ENCODE measurements at places on chromosomes 12 and 14.

DNA sequence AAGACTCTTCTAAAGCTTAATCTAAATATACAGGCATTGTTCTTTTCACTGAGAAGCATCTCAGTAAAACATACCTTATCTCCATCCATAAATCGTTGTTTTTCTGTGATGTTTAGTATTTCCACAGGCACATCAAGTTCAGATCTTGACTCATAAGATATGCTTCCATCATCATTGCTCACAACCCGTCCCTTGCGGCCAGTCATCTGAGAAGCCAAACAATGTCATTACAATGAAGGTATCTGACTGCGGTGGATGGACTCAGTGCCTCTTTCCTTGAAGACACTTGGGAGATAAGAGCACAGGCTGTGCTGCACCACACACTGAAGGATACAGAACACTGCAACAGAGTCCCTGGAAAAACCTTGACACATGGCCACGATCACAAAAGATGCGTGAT, 44.8 kb downstream of the SBNO1 start:
- no peak for DNase-seq

DNA sequence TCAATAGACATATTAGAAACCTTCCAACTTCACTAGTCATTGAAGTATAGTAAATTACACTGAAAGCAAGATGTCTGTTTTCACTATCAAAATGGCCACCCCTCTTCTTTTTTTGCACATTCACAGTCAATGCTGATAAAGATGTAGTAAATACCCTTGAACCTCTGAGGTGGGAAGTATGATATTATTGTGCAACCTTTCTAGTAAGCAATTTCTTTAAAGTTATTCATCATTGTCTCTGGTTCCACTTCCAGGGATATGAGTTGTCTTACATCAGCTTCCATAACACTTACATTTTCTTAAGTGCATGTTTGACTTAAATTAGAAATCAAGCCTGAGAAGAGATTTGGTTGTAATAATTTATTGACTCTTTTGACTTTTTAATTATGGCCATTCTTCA, 453.9 kb upstream of the MGAT4C start:
- no peak for DNase-seq

- DNase-seq, result no peak
These were observed 15.9 kb downstream of the PRKAB1 start for GRCh38 chr12:119683816-119684215.

GRCh38 chr12:67459173-67459572, 189.4 kb upstream of the DYRK2 start:
- no peak for DNase-seq

GRCh38 chr12:103748002-103748401, 93.0 kb downstream of the NT5DC3 start:
- DNase-seq, result no peak

- no peak for DNase-seq
These were observed 41.5 kb downstream of the KCTD10 start for GRCh38 chr12:109435428-109436187.

DNA sequence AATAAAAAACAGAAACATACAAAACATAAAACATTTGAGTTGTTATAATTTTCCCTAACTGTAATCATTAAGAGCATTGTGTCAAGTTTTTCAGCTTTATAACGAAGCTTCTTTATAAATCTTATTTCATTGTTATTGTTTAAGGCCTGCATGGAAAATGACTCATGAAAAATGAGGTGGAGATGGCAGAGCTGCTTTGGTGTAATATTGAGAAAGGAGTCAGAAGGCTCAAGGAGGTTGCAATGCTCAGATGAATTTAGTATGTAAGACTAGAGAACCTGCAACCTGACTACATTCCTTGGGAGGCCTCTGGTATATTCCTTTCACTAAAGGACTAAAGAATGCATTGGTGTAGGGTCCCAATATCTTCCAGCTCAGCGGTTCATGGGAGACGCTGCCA, 61.5 kb downstream of the TMEM30B start:
- no peak for DNase-seq

DNA sequence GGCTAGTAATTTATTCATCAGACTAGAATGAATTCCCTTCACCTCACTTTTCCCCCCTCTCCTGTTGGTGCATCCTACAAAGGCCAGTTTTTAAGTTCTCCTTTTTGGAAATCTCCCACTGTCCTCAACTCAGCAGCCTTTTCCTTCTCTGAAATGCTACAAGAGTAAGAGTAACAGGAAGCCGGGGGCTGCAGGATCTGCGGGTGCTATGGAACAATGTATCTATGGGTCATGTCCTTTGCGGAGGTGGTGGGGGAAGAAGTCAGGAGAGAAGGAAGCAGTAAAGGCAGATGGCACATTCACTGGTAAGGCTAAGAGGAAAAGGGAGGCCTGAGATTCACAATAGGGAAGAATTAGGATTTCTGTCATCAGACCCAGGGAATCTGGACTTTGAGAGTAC, 22.2 kb upstream of the TESC start:
- DNase-seq, result no peak

GRCh38 chr12:116126610-116127009, 150.9 kb downstream of the MED13L start:
- no peak for DNase-seq

- DNase-seq, result no peak
These were observed 57.0 kb upstream of the FKBP4 start for GRCh38 chr12:2737656-2738241.

DNA sequence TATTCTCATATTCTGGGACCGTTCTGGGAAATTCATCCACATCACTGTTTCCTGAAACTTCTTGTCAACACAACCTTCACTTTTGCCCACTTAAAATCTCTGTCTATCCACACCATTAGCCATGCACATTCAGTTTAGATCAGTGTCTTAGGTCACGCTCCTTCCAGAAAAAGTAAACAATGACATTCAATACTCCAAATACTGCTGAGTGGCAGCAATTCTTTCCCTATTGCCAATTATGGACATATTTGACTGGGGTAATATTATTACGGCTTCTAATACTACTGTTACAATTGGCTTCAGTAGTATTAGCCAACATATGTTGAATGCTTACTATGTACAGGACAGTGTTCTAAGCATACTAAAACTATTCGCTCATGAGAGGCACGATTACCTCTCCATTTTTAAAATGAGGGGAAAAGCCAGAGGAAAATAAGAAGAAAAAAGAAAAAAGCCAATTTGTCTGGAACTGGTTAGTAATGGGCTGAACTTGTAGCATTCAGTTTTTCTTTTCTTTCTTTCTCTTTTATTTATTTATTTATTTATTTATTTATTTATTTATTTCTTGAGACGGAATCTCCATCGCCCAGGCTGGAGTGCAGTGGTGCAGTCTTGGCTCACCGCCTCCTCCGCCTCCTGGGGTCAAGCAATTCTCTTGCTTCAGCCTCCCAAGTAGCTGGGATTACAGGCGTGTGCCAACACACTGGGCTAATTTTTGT, 23.4 kb downstream of the LTBR start:
- no peak for DNase-seq

DNA sequence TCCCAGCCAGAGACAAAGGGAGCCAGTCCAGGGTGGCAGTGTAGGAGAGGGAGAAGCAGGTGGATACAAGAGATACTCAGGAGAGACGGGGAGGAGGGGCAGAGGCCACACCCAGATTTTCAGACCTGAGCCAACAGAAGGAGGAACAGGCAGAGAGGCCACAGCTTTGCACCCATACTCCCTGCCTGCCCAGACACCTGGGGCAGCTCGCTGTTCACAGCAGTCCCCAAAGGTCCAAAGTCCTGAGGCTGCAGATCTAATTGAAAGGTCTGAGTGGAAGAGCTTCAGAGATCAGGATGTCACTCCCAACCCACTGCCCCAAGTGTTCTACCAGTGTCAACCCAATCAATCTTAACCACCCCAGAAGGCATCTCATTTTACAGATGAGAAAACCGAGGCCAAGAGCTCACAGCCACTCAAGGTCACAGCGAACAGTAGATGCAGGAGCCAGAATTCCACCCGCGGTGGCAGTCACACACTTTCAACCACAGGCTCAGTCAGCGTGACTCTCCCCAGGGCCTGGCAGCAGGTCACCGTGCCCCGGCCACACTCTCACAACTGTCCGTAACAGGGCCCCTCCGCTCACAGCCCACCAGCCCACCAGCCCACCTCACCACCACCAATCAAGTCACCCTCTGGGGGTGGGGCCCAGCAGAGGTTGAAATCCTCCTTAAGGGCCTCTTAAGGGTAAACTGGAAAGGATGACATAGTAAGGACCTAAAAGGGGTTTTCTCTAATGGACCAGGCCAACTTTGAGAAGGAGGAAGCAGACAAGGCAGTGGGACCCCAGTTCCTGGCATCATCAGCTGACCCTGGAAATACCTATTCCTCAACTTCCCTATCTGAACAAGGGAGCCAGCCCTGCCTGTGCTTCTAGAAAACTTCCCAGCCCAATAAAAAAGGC, 33.3 kb downstream of the ACTN1 start:
- DNase-seq, result no peak

GRCh38 chr14:93974833-93975232, 1.5 kb downstream of the ASB2 start:
- DNase-seq, result no peak

DNA sequence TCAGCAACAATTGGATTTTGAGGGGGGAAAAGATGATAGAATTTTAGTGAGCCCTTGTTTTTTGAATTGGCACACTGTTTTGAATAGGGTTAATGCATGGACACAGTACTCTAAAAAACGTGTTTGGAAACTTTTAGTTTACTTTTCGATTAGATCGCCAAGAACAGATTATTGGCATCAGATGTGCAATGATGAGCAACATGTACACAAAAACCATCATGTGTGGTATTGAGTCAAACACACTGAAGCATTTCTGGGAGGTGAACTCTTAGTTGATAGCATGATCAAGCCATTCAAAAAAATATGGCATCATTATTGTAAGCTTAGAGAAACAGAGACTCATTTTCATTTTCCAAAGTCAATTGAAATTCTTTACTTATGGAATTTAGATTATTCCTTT, 329.2 kb downstream of the ADAMTS20 start:
- no peak for DNase-seq

- DNase-seq, result no peak
These were observed 65.4 kb downstream of the ERC1 start for GRCh38 chr12:1056390-1056789.

DNA sequence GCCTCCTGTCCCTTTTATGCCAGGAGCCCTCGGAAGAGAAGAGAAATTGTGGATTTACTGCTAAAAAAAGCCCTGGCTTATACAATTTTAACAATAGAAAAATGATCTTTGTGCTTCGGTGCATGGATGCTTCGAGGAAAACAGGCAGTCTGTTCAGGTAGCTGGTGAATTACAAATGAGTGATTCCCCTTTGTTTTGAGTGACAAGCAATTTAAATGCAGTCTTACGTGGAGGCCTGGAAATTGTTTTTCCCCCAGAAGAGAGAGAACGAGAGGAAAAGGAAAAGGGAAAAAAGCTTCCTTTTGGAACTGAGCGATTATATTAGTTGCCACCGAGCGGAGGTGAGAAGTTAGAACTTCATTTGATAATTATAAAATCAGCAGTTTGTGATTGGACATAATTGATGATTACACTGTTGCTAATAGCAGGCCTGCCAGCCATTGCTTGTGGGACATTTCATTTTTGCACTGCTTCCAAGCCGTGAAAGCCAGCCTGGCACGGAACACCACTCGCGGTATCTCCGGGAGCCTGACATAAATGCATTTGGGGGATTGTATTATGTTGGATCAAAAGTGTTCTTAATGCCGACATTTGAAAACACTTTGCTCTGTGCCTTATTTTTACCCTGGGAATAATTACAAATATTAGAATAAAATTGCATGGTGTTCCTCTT, 117.7 kb downstream of the PHETA1 start:
- DNase-seq, result no peak

GRCh38 chr12:102202556-102202955, 4.9 kb upstream of the PMCH start:
- DNase-seq, result no peak

- DNase-seq, result no peak
These were observed 647 bp upstream of the SIX1 start for GRCh38 chr14:60649875-60650372.

- DNase-seq, result no peak
These were observed 27.6 kb upstream of the KCNMB4 start for GRCh38 chr12:70338531-70338930.

GRCh38 chr12:14923944-14924343, 14.4 kb downstream of the ERP27 start:
- no peak for DNase-seq

DNA sequence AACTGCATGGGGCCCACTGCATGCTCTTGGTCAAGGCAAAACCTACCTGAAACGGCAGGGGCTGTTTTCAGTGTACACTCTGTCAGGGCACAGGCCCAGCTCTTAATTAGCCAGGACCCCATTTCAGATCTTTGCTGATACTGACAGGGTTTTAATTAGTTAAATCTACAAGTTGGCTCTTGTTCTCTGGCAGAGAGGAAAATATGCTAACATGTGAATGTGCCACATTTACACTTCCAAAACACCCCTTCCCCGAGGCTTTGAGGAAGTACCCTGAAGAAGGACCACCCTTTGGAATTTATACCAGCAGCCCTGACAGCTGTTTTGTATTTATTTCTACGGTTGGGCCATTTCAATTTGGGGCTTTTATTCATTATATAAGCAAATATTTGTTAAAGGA, 66.3 kb downstream of the OTX2 start:
- no peak for DNase-seq

DNA sequence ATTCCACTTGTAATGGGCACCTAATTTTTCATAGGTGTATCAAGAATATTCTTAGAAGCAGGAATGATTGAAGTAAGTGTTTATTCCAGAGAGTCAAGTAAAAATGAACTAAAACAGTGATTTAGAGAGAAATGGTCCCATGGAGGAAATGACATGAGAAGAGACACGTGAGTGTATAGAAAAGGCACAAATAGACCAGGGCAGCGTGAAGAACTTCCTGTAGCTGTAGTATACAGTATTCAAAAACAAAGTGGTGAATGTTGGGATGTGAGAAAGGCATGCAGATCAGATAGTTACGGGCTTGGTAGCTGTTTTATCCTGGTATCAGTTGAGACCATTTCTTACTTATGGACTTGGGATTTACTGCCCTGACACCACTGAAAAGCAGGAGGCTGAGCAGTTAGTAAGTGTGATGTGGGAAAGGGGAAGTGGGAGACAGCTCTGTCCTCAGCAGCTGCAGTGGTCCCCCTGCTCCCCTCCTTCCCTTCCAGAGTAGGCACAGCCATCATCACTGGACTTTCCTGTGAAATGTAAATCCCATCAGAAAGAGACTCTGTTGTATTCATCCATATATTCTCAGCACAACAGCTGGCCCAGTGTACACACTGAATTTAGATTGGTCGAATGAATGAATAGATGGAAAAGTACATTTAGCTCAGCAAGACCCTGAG, 16.8 kb upstream of the TESPA1 start:
- DNase-seq, result no peak

- no peak for DNase-seq
These were observed 266.3 kb upstream of the PRKD1 start for GRCh38 chr14:30193845-30194501.

- no peak for DNase-seq
These were observed 29.0 kb downstream of the ADGRD1 start for GRCh38 chr12:130982565-130983225.

DNA sequence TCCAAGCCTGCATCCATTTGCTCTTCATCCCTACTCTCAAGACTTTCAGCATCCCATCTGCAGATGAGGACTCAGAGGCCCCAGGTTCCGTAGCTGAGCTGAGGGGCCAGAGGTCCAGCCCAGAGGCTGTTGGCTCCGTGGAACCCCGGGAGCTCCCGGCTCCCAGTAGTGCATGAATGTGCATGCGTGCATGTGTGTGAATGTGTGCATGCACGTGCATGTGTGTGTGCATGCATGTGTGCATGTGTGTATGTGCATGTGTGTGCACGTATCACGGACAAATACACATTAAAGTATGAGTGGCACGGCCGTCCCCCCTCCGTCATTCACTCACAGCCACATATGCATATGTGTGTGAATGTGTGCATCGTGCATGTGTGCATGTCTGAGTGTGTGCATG, 149.9 kb downstream of the KIF26A start:
- DNase-seq, result no peak
